ENCODE measurements at places on chromosomes 13 and 19.

DNA sequence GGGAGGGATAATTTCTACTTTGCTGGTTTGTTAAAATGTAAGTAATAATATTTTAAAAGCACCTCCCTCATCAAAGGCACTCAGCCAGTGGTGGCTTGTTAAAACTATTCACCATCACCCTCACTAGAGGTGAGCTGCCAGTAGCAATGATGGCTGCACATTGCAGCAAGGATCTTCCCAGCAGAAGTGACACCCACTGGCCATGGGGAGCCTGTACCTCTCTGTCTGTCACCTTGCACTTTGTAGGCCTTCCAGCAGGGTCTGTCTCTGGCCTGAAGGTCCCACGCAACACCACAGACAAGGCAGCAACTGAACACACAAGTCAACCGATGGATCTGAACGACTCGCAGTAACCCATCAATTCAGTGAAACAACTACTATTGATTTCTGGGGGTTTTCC, 47.3 kb upstream of the C13orf42 start:
- peak; percentile 12 for DNase-seq

DNA sequence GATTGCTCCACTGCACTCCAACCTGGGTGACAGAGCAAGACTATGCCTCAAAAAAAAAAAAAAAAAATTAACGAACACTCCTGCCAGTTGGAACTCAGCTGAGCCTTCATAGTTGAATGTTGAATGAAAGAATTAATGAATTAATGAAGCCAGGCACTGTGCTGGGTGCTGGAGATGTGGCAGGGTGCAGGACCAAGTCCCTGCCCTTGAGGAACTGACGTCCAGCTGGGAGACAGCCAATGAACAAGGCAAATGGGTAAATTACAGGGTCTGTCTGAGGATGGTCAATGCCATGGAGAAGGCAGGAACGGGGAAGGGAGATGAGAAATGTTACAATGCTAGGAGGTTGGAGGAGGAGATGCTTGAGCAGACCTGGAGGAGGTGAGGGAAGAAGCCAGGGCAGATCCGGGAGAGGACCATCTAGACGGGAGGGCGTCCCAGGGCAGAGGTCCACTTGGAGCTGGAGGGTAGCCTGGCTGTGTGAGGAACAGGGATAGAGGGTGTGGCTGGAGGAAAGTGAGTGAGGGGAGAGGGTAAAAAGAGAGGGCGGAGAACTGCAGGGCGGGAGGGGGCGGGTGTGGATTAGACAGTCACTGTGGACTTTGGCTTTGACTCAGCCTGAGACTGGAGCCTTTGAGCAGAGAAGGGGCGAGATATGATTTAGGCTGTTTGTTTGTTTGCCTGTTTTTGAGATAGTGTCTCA, 16.8 kb upstream of the IGSF23 start:
- DNase-seq: no peak

DNA sequence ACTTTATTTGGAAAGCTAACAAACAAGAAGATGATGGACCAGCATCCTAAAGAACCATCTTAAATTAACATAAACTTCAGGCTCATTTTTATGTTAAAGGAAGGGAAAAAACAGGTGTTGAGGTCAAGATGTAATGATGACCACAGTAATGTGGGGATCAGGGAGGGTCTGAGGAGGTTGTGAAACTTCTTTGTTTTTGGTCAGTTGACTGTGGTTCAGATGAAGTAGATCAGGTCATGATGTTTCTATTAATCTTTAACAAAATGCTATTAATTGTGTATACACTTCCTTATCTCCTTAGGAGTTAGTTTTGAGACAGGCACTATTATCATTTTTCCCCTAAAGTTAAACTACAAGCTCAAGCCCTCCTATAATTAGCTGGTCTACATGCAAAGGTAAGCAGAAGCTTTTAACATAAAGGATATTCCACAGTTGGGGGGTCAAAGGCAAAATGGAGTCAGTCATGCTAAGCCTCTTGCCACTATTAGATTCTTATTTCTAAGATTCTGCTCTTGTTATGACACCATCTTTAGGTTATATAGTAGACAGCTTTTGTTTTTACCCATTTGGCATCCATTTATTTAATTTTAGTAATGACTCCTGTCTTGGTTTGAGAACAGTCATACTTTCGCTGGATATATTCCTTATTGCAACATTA, 800.1 kb upstream of the PCDH9 start:
- DNase-seq: no peak

- DNase-seq: no peak
Observed at GRCh38 chr13:29674532-29674931, 79.0 kb upstream of the SLC7A1 start.

DNA sequence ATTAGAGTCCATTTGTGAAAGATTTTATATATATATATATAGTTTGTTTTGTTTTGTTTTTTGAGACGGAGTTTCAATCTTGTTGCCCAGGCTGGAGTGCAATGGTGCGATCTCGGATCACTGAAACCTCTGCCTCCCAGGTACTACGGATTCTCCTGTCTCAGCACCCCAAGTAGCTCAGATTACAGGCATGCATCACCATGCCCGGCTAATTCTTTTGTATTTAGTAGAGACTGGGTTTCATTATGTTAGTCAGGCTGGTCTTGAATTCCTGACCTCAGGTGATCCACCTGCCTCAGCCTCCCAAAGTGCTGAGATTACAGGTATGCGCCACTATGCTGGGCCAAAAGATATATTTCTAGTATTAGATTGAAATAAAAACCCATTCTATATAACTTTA, 4.0 kb upstream of the ZNF701 start:
- DNase-seq: no peak

DNA sequence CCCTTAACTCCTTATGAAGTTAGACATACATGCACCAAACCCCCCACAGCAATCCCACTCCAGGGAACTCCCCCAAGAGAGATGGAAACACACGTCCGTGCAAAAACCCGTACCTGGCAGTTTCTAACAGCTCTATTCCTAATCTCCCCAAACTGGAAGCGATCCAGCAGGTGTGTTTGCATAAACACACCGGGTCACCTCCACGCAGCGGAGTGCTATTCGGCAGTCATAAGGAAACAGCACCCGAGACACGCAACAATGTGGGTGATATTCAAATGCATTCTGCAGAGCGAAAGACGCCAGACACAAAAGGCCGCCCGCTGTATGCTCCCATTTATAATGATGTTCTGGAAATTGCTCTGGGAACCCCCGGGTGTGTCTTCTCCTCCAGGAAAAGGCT, 6.8 kb upstream of the ZNRF4 start:
- no peak for DNase-seq

GRCh38 chr19:8373867-8374813, 10.2 kb downstream of the ANGPTL4 start:
- DNase-seq: peak; percentile 46

GRCh38 chr13:98658131-98658530, 81.2 kb upstream of the STK24 start:
- DNase-seq: no peak

GRCh38 chr13:65808061-65808460, 1422.1 kb downstream of the PCDH9 start:
- DNase-seq: no peak

DNA sequence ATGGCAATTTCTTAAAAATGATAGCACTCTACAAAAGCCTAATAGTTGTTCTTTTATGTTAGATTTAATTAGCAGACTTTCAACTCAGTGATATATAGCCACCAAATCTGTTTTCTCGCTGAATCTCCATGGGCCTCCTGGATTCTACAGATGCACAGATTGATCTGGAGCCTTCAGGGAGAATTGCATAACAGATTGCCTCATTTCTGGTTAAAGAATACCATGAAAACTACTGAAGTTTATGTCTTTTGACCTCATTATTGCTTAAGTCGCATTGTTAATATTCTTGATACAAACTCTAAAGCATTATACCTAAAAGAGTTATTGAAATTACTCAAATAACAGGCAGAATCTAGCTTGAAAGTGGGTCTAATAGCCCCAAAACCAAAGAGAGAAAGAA, 53.7 kb upstream of the PRR20A start:
- no peak for DNase-seq

- no peak for DNase-seq
Observed at GRCh38 chr13:63011996-63012395, 1596.3 kb upstream of the PCDH20 start.

All from NB4 (cell line).